ENCODE measurements at places on chromosomes 5 and 9.

DNA sequence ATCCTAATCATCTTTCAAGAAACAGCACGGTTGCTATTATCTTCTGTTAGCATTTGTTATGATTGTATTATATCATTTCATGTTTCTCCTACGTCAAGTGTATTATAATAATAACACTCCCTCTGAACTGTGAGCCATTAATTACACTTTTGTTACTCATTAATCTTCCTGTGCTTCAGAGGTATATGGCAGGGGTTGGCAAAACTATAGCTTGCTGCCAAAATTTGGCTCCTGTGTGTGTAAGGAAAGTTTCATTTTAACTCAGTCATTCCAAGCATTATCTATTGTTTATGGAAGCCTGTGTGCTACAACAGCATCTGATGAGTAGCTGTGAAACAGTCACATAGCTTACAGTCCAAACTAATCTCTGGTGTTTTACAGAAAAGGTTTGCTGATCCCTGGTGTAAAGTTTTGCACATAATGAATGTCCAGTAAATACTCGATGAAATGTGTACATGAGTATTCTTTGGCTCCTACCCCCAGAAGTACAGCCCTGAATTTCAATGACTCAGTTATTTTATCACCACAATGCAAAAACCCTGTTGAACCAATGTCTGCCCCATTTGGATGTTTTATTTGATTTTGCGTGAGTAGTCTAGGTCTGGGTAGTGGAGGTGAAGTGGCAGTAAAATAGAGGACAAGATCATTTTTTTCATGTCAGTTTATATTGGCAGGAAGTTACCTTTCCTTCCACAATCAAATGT is 648.2 kb downstream of the MAT2B start:
- no peak for DNase-seq

DNA sequence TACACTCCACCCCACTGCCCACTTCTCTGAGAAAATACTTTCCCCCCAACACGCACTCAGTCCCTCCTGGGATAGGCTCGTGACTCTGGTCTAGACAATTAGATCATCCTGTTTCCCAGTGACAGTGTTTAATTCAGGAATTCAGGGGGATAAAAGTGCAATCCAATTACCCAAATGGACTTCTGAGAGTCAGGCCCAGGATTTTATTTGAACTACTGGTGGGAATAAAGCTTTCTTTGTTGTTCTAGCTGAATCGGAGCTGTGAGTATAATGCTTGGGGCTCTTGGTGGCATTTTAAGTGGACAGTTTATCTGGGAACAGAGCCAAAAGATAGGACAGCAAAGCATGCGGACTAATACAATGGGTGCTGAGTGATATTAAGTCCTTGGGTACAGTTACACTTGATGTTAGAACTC is 683.3 kb downstream of the MAT2B start:
- no peak for DNase-seq

- DNase-seq, result no peak
Observed at GRCh38 chr5:34439601-34440000, 216.5 kb upstream of the RAI14 start.

GRCh38 chr9:130215341-130216119 is 43.3 kb downstream of the NCS1 start:
- peak; percentile 91 for DNase-seq

DNA sequence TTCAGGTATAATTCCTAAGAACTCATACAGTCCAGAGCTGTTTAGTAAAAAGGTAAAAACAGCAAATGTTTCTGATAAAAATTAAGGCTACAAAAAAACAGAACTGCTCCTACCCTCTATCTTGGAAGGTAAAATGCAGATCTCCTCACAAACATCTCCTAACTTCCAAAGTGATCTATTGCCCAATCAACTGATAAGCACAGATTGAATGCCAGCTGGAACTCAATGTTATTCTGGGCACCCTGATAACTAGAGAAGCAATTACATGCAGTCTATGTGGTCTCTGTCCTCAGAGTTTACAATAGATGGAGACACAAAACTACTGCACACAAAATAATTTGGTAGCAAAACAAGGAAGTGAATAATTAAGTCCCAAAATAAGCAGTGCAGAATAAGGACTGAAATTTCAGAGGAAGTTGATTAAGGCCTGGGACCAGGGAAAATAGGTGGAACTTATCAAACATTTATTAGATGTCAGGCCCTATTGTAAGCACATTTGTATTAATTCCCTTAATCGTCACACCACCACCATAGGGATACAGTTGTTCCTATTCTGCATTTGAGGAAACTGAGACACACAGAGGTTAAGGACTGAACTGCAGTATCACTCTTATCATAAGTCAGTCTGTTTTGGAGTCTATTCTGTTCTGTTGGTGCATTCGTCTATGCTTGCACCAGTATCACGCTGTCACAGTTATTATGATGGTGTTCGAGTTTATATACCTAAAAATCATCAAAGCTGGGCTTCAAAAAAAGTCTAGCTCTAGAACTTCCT is 102.2 kb upstream of the TARS1 start:
- DNase-seq, result peak; percentile 3

DNA sequence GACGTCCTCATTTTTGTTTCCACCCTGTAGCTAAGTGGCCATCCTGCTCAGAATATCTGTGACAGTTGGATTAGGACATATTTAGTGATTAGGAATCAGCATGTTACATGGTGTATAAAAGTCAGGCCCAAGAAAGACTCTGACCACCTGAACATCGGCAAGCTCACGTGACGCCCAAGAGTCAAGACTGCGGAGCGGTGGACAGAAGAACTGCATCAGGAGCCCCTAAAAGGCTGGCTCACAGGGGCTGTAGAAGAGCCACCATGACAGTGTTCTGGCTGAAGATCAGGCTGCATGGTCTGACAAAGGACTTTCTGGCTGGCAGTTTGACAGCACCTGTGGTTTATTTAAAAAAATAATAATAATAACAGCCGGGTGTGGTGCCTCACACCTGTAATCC is 185.3 kb downstream of the AUH start:
- no peak for DNase-seq

GRCh38 chr5:148984345-148984744 is 78.5 kb downstream of the SH3TC2 start:
- no peak for DNase-seq

- no peak for DNase-seq
Observed at GRCh38 chr5:18023986-18024385, 389.7 kb downstream of the TAF11L14 start.

DNA sequence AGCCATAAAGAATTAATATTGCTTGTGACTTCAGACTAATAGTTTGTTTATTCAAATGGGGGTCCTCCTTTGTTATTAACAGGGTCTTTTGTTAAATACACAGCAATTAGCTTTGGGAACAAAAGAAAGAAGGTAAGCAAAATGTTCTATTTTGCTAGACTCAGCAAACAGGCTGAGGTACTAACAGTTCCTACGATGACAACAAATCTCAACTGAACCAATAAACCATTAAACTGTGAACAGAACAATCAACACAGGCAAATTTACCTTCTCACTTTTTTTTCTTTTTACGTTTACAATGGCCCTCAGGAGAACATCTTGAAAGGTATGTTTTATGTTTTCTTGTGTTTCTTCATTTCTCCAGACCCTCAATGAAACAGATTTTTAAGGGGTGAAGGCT is 207.2 kb downstream of the NFIB start:
- no peak for DNase-seq

DNA sequence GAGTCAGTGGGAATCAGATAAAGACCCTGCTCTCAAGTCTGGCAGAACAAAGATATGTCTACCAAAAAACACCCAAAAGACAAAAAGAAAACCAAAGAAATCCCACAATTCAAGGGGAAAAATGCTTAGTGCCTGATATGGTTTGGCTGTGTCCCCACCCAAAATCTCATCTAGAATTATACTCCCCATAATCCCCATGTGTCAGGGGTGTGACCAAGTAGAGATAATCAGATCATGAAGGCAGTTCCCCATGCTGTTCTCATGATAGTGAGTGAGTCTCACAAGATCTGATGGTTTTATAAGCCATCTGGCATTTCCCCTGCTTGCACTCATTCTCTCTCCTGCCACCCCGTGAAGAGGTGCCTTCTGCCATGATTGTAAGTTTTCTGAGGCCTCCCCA is 13.4 kb downstream of the FBXO10 start:
- DNase-seq, result no peak
